ENCODE measurements at places on chromosomes 1 and 21.

DNA sequence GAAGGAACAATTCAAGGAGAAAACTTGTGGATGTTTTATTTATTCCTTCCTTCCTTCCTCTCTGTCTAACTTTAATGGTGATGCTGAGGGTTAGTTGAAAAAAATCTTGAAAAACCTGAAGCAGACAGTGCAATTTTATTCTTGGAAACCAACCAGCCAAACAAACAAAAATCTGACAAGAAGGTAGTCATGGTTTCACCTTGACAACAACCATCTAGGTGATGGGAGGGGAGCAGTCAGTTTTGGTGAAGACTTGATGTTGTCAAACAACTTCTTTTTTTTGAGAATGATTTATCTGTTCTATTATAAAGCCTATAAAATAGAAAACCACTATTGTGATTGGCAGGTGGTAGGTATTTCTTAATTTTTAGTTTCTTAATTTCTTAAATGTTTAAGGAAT is 92.4 kb upstream of the GPR88 start:
- DNase-seq = no peak

DNA sequence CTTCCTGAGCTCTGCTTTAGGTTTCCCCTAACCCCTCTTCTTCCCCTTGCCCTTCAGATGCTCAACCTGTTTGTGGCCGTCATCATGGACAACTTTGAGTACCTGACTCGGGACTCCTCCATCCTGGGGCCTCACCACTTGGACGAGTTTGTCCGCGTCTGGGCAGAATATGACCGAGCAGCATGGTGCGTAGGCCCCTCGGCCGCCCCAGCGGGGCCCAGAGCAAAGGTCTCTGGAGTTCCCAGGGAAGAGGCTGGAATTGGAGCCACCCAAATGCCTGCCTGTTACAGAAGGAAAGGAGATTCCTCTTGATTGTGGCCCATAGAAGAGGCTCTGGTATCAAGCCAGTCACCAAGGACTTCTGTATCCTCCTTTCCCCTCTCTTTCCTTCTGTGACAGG is 285.5 kb downstream of the ZNF648 start:
- DNase-seq = no peak

GRCh38 chr1:80251591-80251990 is 1245.1 kb upstream of the ADGRL4 start:
- no peak for DNase-seq

GRCh38 chr1:34965597-34965996 is 19.6 kb downstream of the TMEM35B start:
- DNase-seq = no peak

DNA sequence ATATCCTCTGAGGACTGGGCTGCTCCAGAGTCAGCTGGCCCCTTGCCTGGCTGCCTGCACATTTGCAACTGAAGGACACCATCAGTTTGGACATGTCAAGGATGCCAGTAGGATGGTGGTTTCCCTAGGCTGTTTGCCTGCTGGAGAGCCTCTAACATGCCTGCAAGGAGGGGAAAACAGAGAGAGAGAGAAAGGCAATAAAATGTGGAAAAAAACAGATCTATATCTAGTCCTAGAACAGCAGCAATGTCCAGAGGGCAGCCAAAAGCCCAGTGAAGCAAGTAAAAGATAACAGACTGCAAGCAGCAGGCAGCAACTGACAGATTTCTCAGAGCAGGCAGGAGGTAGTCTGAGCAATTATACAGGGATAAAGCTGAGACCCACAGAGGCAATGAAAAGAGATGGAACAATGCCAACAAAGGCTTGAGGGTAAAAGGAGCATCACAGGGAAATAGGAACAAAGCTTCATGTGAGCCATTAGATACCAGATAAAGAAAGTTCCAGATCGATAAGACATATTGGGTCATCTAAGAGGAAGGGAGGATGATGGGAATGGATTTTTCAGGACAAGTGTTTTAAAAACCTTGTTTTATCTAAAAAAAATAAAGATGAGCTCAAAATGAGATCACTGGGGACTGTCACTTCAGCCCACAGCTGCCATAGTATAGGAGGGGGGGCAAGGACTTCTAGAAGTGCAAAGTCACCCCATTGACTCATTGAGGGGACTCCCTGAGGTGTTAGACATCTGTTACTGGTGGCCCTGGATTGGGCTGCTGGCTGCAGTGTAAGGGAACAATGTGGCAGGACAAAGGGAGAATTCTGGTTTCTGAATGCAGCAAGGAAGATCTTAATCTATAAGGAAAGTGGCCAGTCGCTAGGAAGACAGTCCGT is 38.6 kb upstream of the GADD45A start:
- DNase-seq = no peak

- no peak for DNase-seq
Observed at GRCh38 chr1:87814573-87814972, 485.9 kb downstream of the LMO4 start.

DNA sequence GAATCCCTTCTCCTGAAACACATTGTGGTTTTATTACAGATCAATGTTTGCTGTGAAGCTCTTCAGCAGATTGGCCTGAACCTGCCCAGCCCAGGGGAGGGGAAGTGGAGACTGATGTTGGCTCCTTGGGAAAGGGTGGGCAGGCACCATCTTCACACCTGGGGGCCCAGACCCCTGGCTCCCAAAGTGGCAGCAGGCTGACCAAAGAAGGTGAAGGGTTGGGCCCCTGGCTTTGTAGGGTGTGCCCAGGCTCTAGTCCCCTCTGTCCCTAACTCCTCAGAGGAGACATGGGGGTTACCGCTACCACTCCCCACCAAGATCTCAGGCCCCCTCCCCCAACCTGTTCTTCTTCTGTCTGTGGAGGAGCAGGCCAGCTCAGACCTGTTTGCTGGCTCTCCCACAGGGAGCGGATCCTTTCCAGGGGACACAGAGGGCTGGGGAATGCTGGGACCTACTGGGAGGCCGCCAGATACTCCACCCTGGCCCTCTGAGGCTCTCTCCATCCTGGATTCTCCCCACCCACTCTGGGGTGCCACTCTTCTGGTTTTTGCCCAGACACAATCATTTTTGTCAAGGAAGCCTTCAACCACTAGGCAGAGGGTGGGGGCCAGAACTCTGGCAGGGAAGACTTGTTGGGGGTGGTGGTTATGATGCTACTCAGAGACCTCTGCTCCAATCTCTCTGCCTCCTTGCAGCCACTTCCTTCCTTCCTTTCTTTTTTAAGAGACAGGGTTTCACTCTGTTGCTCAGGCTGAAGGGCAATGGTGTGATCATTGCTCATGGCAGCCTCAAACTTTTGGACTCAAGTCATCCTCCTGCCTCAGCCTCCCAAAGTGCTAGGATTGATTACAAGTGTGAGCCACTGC is 5.0 kb upstream of the EFNA3 start:
- DNase-seq = no peak

DNA sequence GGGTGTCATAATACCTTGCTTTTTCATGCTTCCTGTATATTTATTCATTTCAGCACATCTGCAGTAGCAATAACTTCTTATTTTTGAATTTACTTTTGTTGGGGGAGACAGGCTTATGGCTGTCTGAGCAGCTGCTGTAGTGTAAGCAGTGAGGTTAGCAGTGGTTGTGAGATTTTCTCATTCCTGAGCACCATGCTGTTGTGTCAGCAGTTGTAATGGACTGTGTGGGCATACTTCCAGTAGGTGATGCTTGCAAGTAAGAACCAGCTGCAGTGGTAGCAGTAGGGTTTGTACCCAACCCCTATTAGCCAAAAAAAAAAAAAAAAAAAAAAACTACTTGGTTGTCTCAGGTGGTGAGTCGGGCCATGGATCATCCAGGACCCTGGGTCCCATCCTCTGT is 311.6 kb downstream of the NUF2 start:
- no peak for DNase-seq

DNA sequence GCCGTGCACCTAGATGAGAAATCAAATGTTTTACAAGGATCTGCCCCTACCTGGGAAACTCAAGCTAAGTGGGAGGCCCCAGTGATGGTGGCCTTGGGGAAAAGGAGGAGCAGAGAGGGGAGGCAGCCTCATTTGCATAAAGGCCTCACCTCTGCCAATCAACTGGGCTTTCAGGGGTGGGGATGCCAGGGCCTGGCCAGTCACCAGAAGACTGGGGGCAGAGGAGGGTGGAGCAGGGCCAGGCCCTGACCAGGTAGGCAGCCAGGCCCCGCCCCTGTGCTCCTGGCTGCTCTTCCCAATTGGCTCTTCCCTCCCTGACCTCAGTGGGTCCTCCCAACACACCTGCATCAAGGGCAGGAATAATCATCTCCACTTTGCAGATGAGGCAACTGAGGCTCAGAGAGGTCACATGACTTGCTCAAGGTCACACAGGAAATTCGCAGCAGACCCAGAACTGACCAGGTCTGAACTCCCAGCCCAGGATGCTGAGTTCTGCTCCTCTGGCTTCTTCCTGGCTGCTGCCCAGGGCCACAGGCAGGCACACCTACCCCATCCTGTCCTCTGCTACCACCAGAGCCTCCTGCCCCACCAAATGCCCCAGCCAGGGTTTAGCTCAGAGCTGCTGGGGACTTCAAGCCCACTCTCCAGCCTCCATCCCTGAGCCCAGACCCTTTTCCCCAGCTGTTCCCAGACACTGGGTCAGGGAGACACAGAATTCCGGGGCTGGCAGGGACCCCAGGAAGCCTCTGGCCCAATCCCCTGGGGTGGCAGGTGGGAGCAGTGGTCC is 677.9 kb downstream of the MATN1 start:
- DNase-seq = no peak

GRCh38 chr1:154839691-154840090 is 30.4 kb downstream of the KCNN3 start:
- no peak for DNase-seq

DNA sequence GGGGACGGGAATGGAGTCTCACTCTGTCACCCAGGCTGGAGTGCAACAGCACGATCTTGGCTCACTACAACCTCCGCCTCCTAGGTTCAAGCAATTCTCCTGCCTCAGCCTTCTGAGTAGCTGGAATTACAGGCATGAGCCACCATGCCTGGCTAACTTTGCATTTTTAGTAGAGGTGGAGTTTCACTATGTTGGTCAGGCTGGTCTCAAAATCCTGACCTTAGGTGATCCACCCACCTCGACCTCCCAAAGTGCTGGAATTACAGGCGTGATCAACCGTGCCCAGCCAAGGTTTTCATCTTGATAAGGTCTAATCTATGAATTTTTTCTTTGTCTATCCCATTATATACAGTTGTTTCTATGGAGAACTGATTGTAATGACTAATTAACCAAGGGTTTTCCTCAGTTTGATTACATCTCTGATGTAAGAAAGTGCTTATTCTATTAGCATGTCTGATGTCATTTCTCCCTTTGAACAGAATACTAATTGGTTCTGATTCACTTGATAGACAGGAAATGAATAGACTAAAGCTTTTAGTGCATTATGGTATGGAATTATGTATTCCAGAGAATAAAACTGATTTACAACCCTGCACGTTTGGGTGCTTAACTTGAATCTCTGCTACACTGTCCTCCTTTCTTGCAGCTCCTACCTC is 11.9 kb downstream of the PACC1 start:
- no peak for DNase-seq

GRCh38 chr1:95383111-95383510 is 149.1 kb downstream of the RWDD3 start:
- no peak for DNase-seq

- DNase-seq = no peak
Observed at GRCh38 chr1:47824716-47825115, 172.5 kb downstream of the TRABD2B start.

All from posterior cingulate gyrus (tissue), 11 donors.